ENCODE measurements at places on chromosomes 4 and X.

GRCh38 chrX:18643243-18643642 is 28.7 kb downstream of the RS1 start:
- DNase-seq: no peak

DNA sequence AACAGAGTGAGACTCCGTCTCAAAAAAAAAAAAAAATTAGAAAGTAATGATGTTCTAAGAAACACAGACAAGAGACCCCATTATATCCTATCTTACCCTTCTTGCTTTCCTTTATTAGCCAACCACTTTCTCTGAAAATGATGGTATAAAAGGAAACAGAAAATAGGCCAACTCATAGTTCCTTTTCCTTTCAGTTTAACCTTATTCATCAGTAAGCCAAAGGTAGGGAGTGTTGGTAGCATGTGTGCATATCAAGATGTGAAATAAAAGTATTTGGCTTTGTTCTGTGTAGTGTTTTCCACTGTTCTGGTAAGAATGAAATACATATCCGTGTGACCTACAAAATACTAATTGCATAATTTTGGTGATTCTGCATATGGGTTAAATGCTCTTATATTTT is 266.6 kb downstream of the ZNF674 start:
- no peak for DNase-seq

GRCh38 chrX:40055495-40055894 is 42.3 kb downstream of the BCOR start:
- DNase-seq: no peak

- no peak for DNase-seq
Measured at GRCh38 chr4:106659371-106659770, 290.8 kb upstream of the GIMD1 start.

DNA sequence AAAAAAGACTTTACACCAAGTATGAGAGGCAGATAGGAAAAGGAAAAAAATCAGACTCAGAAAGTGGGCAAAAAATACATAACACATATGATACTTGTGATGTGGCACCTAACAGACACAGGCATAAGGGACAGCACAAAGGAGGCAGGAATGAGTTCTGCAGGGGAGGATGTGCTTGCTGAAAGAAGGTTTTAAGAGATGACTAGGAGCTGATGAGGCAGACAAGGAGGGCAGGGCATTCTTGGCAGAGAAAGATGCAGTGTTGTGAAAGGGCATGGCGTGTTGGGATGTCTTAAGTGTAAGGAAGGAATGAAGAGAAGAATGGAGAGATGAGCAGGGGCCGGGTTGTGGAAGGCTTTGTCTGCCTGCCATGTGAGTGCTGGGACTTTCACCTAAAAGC is 49.7 kb upstream of the TMEM154 start:
- DNase-seq: no peak

GRCh38 chrX:1205681-1206611 is 6.5 kb downstream of the CRLF2 start:
- no peak for DNase-seq

- DNase-seq: no peak
Measured at GRCh38 chrX:8741981-8742380, 10.0 kb upstream of the ANOS1 start.

- no peak for DNase-seq
Measured at GRCh38 chr4:149951152-149951900, 126.9 kb upstream of the DCLK2 start.

DNA sequence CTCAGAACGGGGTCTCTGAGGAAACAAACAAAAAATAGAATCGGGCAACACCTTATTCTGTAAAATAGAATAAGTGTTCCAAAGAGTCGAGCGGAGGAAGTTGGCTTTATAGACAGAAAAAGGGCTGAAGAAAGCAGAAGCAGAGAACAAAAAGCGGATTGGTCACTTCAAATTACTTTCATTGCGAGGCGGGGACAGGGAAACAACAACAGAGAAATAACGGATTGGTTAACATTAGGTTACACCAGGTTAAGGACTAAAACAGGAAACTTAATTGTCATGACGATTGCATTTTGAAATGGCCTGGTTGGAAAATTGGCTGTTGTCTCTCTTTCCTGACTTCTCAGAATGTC is 433 bp upstream of the COQ2 start:
- DNase-seq: no peak

DNA sequence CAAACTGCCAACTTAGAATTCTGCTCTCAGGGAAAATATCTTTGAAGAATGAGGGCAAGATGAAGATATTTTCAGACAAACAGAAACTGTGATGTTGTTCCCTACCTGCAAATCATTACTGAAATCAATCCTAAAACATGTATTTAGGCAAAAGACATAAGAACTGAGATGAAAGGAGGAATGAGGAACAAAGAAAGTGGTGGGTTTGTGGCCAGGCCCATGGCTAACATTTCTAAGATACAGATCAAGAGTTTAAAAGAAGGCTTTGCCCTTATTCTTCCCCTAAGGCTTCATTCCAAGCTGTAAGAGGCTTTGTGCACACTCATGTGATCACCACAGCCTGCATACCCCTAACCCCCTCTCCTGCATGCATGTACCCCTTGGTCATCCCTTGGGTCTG is 46.5 kb downstream of the ADGRG2 start:
- DNase-seq: no peak

GRCh38 chrX:153645921-153646488 is 998 bp upstream of the DUSP9 start:
- DNase-seq: no peak

DNA sequence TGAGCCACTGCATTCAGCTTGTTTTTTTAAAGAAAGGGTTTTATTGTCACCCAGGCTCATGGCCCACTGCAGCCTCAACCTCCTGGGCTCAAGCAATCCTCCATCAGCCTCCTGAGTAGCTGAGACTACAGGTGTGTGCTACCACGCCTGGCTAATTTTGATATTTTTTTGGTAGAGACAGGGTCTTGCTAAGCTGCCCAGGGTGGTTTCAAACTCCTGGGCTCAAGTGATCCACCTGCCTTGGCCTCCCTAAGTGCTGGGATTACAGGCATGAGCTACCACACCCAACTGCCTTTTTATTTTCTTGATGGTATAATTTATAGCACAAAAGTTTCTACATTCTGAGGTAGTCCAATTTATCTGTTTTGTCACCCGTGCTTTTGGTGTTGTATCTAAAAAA is 38.9 kb downstream of the SAT1 start:
- no peak for DNase-seq

GRCh38 chrX:148422526-148422925 is 77.9 kb upstream of the AFF2 start:
- DNase-seq: no peak
